ENCODE measurements at places on chromosomes 5 and 9.
A peak's percentile ranks its signal among the peaks of the same experiment; 100 is the strongest.

GRCh38 chr9:132903574-132904492 lies 25.1 kb downstream of the SPACA9 start:
- no peak for DNase-seq

DNA sequence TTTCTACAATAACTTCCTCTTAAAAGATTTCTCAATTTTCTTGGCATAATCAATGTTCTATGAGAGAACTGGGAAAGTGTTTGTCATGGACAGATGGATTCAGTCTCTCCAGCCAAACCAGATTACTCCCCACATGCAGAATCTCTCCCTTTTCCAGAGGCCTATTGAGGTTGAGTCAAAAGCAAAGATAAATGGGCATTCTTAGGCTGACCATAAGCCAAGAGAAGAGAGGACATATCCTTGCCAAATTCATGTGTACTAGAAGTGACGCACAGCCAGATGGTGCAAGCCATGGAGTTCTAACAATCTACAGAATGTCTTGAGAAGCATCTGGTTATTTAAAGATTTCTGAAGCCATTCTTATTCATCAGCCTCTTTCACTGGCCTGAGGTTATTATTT lies 2115.0 kb downstream of the MAT2B start:
- no peak for DNase-seq

GRCh38 chr9:70442328-70442848 lies 27.9 kb upstream of the KLF9 start:
- no peak for DNase-seq

DNA sequence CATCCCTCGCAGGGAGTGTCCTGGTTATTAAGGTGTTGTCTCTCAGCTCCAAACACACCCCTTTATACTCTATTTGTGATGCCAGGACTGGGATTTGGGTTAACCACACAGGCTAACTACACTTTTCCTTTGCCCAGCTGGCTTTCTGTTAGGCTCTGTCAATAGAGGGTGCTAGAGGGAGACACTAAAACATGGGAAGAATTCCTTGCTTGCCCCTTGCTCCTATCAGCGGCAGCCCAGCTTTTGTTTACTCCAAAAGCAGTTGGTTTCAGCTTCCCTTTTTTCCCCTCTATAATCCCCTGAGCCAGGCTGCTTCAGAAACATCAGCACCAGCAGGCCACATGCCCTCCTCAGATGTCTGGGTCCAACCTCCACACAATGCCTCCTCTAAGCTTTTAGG lies 297.1 kb downstream of the KCTD16 start:
- peak; percentile 16 for DNase-seq

DNA sequence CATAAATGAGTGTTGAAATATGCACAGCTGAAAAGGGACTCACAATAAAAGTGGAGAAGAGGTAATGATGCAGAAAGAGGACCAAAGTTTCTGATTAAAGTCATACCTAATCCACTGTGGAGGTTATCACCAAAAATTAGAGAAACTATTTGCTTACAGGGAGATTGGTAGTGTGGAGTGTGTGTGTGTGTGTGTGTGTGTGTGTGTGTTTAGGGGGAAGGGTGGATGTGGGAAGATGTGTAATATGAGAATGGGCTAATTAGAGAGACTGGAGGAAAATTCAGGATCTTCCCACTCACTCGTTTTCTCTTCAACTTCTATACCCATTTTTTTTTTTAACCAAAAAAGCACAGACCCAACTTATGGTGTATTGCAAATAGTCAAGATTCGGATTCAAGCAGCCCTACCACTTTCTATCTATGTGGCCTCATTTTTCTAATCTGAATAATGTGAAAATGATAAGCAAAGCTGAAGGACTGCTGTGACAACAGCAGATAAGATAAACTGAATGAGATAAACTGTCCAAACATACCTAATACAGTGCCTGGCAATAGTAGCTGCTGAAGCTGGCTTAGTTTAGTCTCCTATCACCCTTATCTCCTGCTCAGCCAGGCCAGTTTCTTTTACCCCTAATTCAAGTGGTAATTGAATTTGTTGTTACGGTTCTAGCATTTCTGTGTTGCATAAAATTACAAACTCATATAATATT lies 501.1 kb downstream of the KDM4C start:
- DNase-seq = no peak

DNA sequence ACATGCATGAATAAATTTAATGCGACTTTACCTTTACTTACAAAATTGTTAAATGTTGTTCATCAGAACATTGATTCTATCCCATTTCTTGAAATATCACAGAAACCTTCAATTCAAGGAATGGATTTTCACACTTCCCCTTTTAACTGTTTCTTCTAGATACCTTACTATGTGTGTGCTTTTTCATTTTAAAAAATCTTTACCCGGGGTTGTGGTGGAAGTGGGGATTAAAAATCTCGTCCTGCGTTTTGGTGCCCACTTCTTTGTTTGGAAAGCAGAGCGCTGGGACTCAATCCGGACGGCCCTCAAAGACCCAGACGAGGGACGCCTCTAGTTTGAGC lies 5.8 kb upstream of the MEF2C start:
- no peak for DNase-seq
